Activated naive CD4-positive, alpha-beta T cell treated with anti-CD3 and anti-CD28 coated beads, Interleukin-2, amount 50 U/mL, for 72 hours (primary cell): ENCODE measurements at places on chromosomes 2 and 18. TPM values are rescaled to one million over a fixed set of nuclear protein-coding genes. Genes with fewer than 3 reads are reported as not detected.

The UBE2E3 gene
- total RNA-seq: 35.5 TPM

The SLC8A1 gene
- total RNA-seq: 0.43 TPM

The NYAP2 gene
- total RNA-seq: 0.04 TPM

The ALPP gene
- total RNA-seq: 0.53 TPM

The SLC5A7 gene
- total RNA-seq: not detected

The TLX2 gene
- 0.25 TPM for total RNA-seq

The TMEM150A gene
- 3.1 TPM for total RNA-seq

The AMER3 gene
- not detected for total RNA-seq

The MEIS1 gene
- total RNA-seq: not detected

The PDE1A gene
- not detected for total RNA-seq

The SOCS6 gene
- total RNA-seq: 1.4 TPM

The LONRF2 gene
- total RNA-seq: not detected

The PSD4 gene
- total RNA-seq: 305 TPM

The DOK6 gene
- not detected for total RNA-seq

The ELOA2 gene
- total RNA-seq: not detected

The OSBPL6 gene
- 0.52 TPM for total RNA-seq

The MAP3K19 gene
- 0.64 TPM for total RNA-seq

The TMEM163 gene
- total RNA-seq: not detected

The FSIP2 gene
- 0.35 TPM for total RNA-seq

The RNF125 gene
- 13.8 TPM for total RNA-seq

The SYT4 gene
- total RNA-seq: not detected

The DSC3 gene
- total RNA-seq: not detected

The PAX8 gene
- total RNA-seq: 1.3 TPM

The UGT1A3 gene
- total RNA-seq: not detected

The ZNG1B gene
- 47.7 TPM for total RNA-seq

The SCN9A gene
- not detected for total RNA-seq

The GPR148 gene
- total RNA-seq: not detected

The RAB17 gene
- not detected for total RNA-seq

The CTIF gene
- 2.4 TPM for total RNA-seq

The BCL11A gene
- total RNA-seq: 0.05 TPM

The DOK1 gene
- 25.6 TPM for total RNA-seq

The ALPG gene
- total RNA-seq: not detected

The INPP5D gene
- total RNA-seq: 71.1 TPM

The UGT1A10 gene
- total RNA-seq: not detected

The CAPN13 gene
- total RNA-seq: not detected

The SMIM21 gene
- total RNA-seq: not detected

The GCG gene
- total RNA-seq: not detected

The RTP5 gene
- total RNA-seq: 0.09 TPM

The G6PC2 gene
- total RNA-seq: not detected

The REG1B gene
- not detected for total RNA-seq

The IL37 gene
- not detected for total RNA-seq

The ASXL3 gene
- not detected for total RNA-seq

The CNGA3 gene
- total RNA-seq: not detected

The LCT gene
- 0.11 TPM for total RNA-seq

The MYO1B gene
- 4.7 TPM for total RNA-seq
